NK-92 treated with Interleukin-12 subunit alpha and Interleukin-12 subunit beta, amount 100 ng/mL, for 24 hours (cell line): ENCODE measurements at places on chromosomes 12 and 14.

GRCh38 chr14:22900081-22900799, 17.2 kb downstream of the REM2 start:
- no peak for DNase-seq

DNA sequence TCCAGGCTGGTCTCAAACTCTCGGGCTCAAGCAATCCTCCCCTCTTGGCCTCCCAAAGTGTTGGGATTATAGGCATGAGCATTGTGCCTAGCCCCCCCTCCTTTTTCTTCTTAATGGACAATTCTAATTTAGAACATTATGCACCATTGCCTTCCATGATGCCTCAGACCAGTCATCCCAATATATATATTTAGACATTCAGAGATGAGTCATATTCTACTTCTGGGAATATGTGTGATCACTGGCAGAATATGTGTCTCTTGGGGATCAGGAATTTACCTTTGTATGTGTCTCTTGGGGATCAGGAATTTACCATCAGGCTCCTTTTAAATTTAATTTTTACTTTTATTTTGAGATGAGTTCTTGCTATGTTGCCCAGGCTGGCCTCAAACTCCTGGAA, 7.5 kb upstream of the CCDC177 start:
- DNase-seq: no peak

DNA sequence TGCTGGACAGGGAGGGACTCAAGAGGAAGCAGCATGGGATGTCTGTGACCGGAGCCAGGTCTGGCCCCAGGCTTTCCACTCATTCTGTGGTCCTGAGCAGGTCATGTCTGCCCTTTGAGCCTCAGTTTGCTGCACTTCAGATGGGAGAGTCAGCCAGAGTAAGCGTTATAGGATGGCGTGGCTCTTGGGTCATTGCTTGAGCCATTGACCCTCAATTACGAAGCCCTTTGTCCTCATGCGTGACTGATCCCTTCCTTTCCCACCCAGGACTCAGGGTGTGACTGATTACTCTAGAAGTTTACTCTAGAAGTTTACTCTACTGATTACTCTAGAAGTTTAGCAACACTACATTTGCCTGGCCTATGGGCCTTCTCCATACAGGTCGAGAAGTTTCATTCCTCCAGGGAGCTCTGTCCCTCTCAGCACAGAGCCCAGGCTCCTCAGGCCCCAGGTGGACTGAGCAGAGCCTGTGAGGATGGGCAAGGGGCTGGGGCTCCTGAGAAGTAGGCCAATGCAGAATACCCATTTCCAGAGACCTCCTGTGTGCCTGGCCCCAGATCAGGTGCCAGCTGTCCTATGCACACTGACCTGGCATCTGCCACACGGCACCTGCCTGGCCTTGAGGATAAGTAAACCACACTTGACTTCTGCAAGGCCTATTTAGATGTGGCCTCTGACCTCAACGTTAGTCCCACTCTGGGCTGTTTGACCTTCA, 7.6 kb upstream of the IFI27 start:
- no peak for DNase-seq

DNA sequence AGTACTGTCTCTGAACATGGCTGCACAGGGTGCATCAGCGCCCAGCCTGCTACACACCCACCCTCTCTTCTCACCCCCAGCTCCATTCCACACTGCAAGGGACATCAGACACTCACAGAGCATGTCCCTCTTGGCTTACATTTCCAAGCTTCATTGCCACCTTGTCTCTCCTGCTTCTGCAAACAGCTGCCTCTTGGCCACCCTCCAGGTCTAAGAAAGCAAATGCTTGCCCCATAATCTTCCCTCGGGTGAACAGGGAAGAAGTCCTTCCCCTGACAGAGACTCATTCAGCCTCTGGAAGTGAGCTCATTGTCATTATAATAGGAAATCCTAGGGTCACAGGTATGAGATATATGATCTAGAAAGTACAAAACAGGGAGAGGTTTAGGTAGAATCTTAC, 505.2 kb downstream of the RMST start:
- no peak for DNase-seq

DNA sequence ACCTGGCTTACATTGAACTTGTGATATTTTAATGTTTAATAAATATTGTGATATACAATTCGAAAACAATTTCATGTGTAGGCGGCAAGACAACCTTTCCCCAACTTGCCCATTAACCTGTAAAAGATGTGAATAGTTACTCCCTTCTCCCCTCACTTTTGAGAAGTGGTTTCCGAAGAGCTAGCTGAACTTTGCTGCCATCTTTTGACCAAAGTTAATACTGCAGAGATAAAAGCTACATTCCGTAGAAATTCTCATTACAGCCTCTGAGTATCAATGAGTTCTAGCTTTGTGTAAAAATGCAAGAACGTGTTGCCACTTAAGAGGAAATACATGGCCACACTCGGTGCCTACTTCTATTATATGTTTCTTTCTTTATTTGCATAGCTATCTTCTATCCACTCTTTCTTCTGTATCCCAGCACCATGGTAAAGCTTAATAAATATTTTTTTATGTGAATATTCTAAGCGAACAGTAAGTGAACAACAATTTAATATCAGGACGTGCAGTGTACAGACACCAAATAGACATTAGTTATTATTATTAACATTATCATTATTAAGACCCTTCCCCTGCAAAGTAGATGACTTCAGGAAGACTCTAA, 105.1 kb upstream of the TMEM260 start:
- no peak for DNase-seq

- no peak for DNase-seq
Observed at GRCh38 chr14:97005934-97006333, 208.8 kb downstream of the VRK1 start.

GRCh38 chr12:15276088-15276698, 46.1 kb upstream of the PTPRO start:
- DNase-seq: no peak

GRCh38 chr12:90102957-90103652, 394.5 kb upstream of the ATP2B1 start:
- DNase-seq: no peak

DNA sequence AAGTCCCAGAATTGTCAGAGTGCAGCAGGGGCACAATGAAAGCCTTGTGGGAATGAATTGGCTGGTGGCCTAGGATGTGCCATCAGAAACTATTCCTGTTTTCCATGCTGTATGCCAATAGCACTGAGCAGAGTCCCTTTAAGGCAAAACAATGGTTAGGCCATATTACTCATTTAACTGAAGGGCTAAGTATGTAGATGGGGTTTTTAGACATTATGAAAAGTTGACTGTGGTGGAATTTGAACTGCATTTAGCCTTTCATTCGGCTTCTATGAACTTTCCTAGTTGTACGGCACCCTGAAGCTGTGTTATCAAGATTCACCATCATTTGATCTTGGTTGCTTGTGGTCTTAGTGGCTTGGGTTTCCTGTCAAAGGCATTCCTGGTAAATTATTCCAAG, 24.8 kb downstream of the IL26 start:
- DNase-seq: no peak

GRCh38 chr12:53860426-53861345, 77.9 kb upstream of the HOXC13 start:
- no peak for DNase-seq

DNA sequence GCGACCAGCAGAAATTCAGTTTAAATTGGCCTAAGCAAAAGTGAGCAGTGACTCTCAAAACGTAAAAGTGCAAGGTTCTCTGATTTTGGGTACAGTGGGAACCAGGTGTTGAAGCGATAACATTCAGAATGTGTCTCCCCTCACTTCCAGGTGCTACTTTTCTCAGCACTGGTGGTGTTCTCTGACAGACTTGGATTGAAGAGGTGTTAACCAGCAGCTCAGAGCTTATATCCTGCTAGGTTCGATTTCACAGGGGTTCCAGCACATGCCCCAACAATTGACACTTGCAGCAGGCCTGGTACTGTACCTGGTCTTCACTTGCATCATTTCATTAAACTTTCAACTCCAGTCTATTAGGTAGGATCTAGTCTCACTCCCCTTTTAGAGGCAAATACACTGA, 680.2 kb downstream of the VRK1 start:
- DNase-seq: no peak

GRCh38 chr12:104533134-104533533, 76.4 kb downstream of the CHST11 start:
- no peak for DNase-seq

DNA sequence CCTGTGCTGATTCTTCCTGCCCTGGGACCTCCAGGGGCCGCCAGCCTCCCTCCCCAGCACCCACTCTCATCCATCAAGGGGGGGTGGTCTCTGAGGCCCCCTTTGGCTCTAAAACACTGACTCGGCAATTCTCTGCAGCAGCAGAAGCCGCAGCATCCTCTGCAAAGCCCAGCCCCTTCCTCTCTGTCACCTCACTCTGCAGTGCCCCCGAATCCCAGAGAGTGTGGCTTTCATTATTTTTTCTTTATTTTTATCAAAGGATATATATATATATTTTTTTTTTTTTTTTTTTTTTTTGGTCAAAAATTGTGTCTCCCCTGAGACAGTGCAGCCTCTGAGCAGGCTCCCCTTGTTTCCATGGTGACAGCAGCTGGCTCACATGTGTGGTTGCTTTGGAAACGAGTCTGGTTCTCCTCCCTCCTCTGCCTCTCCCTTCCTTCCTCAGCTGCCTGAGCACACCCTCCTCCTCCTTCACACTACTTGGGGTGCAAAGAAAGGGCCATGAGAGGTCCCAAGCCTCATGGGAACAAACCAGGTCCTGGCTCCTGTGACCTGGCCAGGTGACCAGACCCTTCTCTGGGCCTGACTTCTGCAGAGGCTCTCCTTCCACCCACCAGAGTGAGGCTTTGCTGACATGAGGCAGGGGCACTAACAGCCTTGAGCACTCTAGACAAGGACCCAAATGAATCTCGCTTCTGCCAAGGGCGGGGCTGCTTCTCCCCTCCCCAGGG, 100.5 kb downstream of the LRRC74A start:
- peak; percentile 12 for DNase-seq
